ENCODE measurements at places on chromosomes 5 and 9.

DNA sequence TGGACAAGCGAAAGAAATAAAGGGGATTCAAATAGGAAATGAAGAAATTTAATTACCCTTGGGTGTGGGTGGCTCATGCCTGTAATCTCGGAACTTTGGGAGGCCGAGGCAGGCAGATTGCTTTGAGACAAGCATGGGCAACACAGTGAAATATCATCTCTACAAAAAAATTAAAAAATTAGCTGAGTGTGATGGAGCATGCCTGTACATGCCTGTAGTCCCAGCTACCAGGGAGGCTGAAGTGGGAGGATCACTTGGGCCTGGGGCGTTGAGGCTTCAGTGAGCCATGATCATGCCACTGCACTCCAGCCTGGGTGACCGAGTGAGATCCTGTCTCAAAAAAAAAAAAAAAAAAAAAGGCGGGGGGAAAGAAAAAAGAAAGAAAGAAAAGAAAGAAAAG is 4.0 kb upstream of the RCL1 start:
- no peak for DNase-seq

DNA sequence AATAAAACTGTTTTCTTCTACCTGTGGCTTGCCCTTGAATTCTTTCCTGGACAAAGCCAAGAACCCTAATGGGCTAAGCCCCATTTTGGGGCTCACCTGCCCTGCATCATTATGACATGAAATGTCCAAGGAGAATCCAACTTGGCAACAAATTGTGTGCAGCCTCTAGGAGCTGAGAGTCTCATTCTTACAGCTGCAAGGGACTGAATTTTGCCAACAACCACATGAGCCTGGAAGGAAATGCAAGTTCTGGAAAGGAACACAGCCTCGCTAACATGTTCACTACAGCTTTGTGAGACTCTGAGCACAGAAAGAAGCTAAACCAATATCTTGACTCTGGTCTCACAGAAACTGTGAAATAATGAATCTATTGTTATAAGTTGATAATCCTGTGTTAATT is 94.8 kb upstream of the CDH12 start:
- DNase-seq, result no peak

DNA sequence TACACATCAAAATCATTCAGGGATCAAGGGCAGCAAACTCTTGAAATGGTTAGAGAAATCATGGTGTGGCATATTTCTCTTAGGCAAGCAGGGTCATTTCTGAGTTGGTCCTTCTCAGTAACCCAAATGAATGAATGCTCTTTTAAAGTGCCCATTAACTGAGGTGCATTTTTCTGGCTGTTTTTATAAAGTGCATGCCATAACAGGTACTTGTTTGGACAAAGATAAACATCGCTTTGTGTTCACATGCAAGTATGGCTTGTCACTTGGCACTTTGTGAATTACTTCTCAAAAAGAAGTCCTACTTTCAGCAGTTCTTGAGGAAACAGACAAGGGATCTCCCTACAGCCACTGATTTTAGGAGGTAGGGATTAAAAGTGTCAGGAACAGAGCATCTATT is 64.8 kb upstream of the IFNE start:
- no peak for DNase-seq

- no peak for DNase-seq
Observed at GRCh38 chr5:103186152-103186551, 66.1 kb downstream of the PPIP5K2 start.

DNA sequence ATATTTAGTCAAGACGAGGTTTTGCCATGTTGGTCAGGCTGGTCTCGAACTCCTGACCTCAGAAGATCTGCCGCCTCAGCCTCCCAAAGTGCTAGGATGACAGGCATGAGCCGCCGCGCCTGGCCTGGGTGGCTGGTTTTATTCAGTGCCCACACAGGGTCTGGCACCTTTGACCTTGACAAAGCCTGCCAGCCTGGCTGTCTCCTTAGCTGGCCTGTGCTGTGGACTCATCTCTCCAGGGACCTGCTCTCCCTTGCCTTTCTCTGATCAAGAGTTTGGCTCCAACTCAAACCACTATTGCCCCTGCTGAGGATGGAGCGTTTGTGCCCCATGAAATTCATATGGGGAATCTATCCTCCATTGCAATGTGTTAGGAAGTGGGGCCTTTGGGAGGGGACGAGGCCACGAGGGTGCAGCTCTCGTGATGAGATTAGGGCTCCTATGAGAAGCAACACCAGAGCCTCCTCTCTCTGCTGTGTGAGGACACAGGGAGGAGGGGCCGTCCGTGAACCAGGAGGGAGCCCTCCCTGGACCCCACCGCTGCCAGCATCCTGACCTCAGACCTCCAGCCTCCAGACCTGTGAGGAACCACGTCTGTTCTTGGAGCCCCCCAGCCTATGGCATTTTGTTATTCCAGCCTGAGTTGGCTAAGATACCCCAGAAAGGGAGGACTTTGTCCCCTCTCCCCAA is 45.0 kb downstream of the MRPL36 start:
- no peak for DNase-seq

- no peak for DNase-seq
Observed at GRCh38 chr9:120338340-120338739, 241.6 kb downstream of the CDK5RAP2 start.

DNA sequence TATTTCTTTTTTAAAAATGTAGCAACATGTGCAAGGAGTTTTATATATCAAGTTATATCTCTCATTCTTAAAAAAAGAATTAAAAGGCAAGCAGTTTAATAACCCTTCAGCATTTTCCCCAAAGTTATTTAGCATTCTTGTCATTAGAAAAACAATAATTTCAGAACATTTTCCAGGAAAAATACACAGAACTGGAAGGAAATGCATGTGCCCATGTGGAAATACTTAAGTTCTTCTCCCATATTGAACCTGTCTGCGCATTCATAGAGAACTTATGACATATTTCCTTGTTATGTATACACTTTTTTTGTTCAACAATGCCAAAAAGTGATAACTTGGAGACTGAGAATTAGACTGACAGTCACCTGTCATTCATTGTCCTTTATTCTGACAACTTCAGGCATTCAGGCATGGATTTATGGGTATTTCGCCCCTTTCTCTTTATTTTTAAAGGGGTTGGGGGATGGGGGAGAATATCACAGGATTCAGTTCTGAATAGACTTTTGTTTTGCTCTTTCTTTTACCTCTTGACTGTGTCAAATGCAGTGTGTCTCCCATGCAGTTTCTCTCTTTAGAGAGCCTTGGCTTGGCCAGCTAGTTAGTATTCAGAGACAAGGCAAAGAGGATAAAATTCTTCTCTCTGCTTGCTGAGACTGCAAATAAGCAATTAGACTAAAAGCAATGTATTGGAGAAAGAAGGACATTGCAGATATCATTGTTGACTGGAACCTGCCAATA is 701.0 kb downstream of the NR2F1-AS1 start:
- no peak for DNase-seq

GRCh38 chr5:136208916-136209315 is 16.0 kb upstream of the SMIM32 start:
- no peak for DNase-seq

DNA sequence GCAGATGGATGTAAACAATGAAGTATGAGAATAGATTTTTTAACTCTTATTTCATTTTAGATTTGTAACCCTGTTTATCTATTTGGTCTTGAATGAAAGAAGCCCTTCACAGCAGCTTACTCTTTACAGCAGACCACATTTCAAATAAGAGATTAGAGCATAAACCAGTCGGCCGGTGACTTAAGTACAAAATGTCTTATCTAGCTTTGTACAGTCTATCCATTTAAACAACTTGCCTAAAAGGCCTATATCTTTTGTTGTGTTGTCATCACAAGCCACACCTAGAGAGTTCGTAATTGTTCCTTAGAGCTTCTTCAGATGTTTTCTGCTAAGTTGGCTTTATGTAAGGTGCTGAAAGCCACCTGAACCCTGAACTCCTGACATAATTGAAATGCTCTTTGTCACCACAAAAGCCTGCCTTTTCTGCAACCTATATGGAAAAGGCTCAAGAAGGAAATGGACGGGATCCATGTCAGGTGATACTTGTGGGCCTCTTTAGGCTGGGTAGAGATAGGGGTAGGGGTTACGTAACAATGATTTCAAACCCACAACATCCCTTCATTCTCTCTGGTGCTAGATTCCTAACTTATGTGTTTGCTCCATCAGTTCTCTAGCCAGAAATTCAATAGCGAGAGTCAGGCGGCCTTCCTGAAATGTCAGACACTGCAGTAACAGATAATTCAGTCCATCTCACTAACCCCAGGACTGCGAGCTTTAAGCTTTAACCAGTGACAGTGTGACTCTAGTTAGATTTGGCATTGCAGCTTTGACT is 162.5 kb downstream of the CD180 start:
- no peak for DNase-seq

DNA sequence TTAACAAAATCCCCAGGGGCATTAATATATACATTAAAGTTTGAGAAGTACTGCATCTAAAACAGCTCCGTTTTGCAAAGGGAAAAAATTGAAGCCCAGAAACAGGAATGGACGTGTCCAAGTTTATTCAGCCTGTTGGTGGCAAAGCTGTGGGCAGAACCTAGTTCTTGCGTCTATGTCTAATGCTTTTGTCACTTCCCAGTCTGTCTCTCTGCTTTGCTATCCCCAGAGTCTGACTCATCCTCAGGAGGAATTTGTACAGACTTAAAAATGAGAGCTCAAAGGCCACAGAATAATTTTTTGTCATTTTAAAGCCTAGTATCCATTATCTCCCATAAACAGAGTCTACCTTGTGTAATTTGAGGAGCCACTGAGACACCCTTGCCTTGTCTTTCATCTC is 330.9 kb upstream of the GRIA1 start:
- DNase-seq, result no peak

- no peak for DNase-seq
Observed at GRCh38 chr5:103703617-103704016, 141.0 kb upstream of the NUDT12 start.

DNA sequence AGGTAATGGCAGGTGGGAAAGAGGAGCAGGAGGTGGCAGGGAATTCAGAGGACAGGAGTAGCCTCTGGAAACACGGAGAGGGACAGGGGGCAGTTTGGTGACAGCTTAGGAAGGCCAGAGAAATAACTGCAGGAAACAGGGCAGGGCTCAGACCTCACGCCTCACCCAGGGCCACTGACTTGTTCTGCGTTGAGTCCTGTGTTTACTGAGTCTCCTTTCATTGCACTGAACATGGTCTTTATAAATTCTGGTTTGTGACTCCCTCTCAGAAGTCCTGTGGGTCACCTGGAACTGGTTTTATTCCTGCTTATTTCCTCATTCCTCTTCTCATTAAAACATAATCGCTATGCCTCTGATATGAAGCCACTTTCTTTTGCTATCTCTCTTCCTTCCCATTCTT is 55.2 kb upstream of the ZNF622 start:
- DNase-seq, result no peak

DNA sequence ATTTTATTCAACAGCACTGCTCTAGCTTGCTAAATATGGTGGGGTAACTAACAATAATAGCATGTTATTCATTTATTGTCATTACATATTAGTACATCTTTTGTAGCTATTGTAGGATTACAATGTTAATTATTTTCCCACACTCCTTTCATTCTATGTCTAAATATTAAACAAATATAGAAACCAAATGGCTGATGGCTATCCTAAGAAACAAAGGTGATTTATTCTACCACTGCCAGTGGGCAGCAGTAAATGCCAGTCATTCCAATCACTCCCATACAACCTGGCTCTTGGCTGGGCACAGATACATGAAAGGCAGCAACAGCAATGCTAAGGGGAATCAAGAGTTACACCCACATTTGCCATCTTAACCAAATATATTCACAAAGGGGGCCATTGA is 84.1 kb downstream of the FRMD3 start:
- DNase-seq, result no peak

DNA sequence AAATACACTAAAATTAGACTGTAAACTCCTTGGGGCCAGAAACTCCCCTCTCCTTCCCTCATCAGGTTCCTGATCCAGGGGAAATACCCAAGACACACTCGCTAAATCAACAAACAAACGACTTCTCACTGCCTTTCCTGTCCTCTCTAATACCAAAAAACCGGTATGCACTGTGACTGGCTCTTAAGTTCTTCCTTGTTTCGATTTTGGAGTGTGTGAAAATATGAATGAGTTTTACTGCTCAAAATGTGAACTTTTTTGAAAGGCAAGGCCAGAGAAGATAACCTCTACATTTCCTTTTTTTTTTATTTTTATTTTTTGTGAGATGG is 81.1 kb upstream of the EPB41L4B start:
- DNase-seq, result no peak

DNA sequence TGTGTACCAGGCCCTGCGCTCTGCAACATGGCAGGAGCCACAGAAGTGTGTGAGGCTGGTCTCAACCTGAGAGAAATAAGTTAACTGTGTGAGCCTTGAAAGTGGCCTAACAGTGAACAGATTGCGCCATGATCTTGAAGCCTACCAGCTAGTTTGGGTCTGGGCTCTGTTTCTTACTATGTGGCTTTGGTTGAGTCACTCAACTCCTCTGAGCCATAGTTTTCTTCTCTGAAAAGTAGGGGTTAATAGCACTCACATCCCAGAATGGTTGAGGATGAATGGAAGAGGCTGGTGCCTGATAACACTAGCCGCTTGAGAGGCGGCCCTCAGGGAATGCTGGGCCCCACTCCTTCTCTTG is 121.5 kb downstream of the RGS3 start:
- DNase-seq, result no peak

DNA sequence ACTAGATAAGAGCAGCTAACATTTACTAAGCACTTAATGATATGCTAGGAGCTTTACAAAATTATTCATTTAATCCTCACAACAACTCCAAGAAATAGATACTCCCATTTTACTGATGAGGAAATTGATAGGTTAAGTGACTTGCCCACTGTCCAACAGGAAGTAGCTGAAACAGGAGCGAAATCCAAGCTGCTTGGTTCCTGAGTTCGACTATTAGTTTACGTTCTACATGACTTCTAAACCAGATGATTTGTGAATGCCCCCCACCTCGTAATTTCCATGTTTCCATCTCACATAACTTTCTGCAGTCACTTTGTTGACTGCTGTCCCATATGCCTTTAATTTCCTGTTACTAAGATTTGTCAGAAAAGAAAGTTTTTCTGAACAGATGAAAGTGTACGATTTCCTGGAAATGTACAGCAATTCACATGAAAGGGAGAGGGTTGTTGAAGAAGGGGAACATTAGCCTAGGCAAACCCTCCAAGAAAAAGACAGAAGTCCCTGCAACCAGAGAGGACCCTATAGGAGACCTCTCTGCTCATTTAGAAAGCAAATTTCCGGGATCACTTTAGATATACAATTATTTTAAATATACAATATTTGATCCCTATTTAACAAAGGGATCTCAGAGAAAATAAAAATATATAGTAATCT is 279.1 kb upstream of the EFNA5 start:
- no peak for DNase-seq

- no peak for DNase-seq
Observed at GRCh38 chr9:89435071-89435823, 62.7 kb downstream of the SEMA4D start.

GRCh38 chr9:106620866-106621265 is 242.1 kb upstream of the ZNF462 start:
- no peak for DNase-seq

DNA sequence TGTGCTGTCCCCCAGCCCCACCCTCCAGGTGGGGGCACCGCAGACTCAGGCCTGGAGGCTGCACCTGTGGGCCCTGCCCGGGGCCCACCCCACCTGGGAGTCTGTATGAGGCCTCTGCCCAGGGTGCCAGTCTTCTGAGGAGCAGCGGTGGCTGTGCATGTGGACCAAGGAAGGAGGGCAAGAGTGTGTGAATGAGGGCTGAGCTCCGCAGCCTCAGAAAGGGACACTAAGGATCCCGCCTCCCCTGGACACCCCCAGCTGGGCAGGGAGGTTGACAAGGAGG is 19.1 kb downstream of the FGD3 start:
- DNase-seq, result no peak

- no peak for DNase-seq
Observed at GRCh38 chr5:180304431-180305375, 12.8 kb upstream of the MAPK9 start.

All from 8988T (cell line).